ENCODE measurements at places on chromosomes 6 and 20.

- no peak for DNase-seq
Observed at GRCh38 chr6:42316981-42317380, 99.3 kb upstream of the MRPS10 start.

DNA sequence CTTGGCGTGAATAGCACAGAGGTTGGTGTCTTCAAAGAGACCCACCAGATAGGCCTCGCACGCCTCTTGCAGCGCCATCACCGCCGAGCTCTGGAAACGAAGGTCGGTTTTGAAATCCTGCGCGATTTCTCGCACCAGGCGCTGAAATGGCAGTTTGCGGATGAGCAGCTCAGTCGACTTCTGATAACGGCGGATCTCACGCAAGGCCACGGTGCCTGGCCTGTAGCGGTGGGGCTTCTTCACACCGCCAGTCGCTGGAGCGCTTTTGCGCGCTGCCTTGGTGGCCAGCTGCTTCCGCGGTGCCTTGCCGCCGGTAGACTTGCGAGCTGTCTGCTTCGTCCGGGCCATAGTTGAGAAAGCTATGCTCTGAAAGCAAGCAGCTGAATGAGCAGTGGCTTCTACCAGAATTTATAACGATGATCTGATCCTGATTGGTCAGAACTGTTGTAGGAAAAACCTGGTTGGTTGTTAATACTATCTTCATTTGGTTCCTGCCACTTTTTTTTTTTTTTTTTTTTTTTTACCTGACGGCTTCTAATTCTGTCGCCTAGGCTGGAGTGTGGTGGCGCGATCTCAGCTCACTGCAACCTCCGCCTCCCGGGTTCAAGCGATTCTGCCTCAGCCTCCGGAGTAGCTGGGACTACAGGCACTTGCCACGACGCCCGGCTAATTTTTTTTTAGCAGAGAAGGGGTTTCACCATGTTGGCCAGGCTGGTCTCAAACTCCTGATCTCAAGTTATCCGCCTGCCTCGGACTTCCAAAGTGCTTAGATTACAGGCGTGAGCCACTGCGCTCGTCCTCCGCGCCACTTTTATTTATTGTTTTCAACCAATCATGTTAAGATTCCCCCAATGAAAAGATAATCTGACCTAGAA lies 21.5 kb downstream of the OR2B2 start:
- no peak for DNase-seq

DNA sequence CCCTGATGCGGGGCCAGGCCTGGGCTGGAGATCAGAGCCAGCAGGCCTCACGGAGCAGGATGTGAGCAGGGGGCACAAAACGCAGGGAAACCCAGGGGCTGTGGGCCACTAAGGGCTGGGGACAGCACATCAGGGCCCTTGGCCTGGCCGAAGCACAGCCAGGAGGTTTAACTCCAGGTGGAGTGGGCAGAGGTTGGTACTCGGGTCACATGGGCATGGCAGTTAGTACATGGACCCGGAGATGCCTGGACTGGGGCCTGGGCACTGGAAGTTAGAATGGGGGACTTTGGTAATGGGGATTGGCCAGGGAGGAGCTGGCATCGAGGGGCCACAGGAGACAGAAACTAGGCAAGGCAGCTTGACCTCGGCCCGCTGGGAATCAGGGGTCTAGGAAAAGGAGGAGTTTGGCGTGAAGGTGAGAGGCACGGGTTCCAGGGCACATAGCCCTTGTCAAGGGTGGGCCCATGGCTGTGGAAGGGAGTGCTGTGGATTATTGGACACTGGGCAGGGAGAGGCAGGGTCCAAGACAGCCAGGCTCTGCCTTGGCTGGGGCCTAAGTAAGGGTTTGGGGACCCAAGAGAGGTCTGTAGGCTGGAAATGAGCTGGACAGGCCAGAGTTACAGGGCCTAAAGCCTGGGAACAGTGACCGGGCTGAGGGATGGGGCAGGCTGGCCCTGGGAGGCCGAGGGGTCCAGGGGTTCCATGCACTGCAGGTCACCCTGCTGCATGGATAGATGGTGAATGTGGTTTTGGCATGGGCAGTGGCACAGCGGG lies 41.6 kb upstream of the CD93 start:
- no peak for DNase-seq

DNA sequence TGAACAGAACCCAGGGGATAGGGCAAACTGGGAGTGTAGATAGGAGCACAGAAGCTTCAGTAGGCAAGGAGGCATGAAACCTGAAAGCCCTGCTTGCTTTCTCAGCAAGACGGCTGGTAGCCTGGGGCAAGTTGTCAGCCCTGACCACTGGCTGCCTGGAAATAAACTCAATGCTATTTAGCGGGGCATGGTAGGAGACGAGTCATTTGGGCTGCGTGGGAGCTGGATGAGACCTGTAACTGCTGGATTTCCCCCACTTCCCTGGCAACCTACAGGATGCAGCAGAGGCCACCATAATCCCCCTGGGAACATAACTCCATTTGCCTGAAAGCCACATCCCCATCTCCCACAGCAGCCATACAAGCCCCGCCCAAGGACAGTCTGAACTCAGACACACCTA lies 332.6 kb upstream of the TBX18 start:
- DNase-seq = no peak

DNA sequence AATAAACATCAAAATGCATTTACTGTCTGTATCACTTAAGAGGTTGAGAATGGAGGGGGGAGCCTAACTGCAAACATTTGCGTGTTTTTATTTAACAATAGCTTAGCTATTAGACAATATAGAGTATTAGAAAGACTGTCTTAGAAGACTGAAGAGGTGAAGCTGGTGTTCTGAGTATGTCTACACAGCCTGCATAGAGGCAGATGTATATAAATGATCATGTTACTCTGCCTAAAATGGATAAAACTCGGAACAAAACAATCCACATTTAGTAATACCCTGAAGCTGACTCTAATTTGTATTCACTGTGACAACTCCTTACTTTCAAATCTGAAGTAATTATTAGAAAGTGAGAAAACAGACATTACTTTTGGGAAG lies 181.9 kb downstream of the GMPR start:
- no peak for DNase-seq

Measured in DMS79 treated with DMSO at 0.1 percent for 48 hours (cell line).